ENCODE measurements at places on chromosomes 13 and 19.

GRCh38 chr13:103140001-103140671 lies 73.9 kb upstream of the SLC10A2 start:
- peak; percentile 22 for DNase-seq

DNA sequence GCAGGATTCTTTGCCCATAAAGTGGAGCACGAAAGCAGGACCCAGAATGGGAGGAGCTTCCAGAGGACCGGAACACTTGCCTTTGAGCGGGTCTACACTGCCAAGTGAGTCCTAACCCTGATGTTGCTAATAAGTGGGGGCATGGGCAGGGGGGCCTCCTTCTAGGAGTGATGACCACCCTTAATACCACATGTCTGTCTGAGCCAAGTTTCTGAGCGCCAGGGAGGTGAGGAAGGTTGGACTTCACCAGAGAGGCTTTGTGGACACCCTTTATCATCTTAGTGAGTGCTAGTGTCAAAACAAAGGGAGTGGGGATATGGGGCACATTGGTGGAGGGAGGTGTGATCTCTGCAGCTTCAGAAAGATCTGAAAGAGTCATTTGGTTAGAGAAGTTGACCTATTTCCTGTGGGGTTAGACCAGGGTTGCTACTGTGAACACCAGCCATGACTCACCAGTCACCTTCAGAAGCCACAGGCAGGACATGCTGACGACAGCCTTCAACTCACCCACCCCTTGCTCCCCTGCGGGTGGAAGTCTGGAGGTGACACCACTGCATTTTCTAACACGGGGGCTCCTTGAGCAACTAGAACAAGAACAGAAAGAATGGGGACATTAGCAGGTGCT lies 8.8 kb downstream of the ALOX5AP start:
- peak; percentile 48 for DNase-seq

- no peak for DNase-seq
These were observed 6.9 kb downstream of the B3GNT8 start for GRCh38 chr19:41420101-41420880.

- DNase-seq, result no peak
These were observed 10.1 kb downstream of the TDRD3 start for GRCh38 chr13:60407095-60407494.

All from astrocyte of the hippocampus (primary cell).